ENCODE measurements at places on chromosomes 4 and X.

DNA sequence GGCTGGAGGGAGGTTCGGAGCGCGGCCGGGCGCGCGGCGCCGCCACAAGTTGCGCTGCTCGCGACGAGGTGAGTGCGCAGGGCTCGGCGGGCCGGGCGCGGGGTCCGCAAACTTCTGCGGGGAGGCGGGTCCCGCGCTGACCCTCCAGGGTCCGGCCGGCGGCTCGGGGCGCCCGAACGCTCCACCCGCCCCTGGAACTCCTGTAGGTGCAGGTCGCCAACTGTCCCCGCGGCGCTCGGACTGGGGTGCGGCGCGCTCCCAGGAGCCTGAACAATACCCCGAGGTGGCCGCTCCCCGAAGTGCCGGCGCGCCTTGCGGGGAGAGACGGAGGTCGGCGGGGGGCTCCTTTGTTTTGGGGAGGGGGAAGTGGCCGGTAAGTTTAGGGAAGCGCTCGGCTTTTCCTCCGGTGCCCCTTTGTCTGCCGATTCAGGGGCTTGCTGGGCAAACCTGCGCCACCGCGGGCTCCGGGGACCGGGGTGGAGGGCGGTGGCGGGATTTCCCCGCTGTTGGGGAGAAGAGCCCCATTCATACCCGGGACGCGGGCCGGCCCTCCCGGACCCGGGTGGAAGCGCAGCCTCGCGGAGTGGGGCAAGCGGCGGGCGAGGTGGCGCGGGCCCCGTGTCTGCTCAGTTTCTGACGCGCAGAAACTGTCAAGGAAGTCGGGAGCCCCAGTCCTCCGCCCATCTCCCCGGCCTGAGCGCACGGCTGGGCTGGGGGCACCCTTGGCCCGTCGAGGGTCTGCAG is 694 bp downstream of the TBL1X start:
- DNase-seq: no peak

GRCh38 chr4:72358483-72358882 is 210.5 kb downstream of the ADAMTS3 start:
- no peak for DNase-seq

DNA sequence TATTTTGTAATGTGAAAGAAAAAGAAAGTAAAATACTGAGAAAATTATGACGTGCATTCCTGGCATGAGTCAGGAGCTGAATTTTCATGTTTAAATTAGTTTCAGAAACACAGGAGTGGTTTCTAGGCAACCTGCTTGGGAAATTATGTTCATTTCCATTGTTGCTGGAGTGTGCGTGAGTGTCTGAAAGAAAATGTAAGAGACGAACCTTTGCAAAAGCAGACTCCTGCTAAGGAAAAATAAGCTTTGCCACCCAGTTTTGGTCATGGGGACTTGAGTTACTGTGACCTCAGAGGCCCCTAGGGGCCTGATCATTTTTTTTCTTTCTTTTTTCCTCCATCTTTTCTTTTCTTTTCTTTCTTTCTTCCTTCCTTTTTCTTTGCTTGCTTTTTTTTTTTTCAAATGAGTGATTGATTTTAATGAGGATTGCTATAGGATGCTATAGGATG is 18.8 kb upstream of the CHRNA9 start:
- DNase-seq: peak; percentile 91

GRCh38 chr4:77593101-77593500 is 12.5 kb upstream of the CXCL13 start:
- DNase-seq: no peak

DNA sequence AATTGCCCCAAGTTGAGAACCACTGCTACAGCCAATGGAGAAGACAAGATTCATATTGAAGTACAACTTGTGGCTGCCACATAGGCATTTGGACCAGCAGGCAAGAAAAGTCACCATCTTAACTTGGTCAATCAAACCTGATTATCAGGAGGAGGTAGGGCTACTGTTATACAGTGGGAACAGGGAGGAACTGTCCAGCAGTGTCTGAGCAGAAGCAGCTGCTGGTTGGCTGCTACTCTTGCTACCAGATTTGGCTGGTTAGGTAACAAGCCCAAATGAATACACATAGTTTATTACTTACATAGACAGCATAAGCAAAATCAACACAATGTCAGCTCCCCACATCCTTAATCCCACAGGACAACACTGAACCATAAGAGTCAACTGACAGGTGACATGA is 39.4 kb downstream of the ATP1B4 start:
- DNase-seq: no peak

GRCh38 chrX:21658746-21659145 is 616 bp upstream of the KLHL34 start:
- no peak for DNase-seq

- no peak for DNase-seq
These were observed 99.5 kb upstream of the KLHL13 start for GRCh38 chrX:118216087-118216486.

GRCh38 chr4:1973661-1974060 is 35.1 kb downstream of the NELFA start:
- no peak for DNase-seq

DNA sequence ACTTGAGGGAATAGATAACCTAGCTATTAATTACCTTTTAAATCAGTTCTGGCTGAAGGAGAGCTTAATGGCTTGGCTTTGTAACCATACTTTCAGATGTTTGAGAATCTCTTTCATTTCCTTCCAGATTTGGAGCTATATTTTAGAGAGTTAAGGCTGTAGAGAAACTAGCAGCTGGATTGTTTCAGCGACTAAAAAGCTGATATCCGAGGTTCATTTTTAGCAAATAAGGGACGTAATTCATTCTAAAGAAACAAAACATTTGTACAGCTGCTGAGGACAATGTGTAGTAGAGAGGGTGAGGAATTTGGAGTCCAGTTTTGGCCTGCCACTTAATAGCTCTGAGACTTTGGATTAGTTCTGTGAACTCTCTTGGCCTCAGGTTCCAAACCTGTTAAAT is 12.2 kb downstream of the OSTC start:
- DNase-seq: no peak

DNA sequence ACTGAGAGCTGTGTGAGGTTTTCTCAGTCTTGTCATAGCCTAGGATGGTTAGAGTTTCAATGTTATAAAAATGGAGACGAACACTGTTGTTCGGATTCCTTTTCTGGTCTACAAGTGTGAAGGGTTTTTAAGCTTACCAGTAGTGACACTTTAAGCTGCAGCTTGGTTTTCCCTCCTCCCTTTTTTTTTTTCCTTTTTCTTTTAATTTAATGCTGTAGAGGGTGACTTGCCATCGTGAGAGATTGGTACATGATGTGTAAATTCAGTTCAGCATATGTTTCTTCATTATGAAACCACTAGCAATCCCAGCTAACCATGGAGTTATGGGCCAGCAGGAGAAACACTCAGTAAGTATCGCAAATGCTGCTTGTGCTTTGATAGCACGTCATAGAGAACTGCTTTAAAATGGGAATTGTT is 165.0 kb downstream of the RAPGEF2 start:
- DNase-seq: no peak

GRCh38 chr4:21879187-21879586 is 69.4 kb downstream of the KCNIP4 start:
- no peak for DNase-seq

DNA sequence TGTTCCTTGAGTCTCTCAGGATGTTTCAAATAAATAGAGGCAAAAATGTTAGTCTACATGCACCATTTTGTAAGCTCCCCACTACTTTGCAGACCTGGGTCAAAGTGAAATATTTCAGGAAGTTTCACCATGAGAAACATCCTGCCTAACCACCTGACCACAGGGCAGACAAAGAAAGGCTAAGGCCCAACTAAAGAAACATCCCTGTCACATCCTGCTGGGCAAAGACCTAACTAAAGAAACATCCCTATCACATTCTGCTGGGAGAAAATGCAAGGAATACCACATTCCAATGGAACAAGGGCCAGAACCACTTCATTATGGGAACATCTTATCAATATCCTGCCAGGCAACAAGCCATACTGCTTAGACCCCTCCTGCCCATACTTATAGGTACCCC is 1303.4 kb downstream of the TECRL start:
- no peak for DNase-seq

DNA sequence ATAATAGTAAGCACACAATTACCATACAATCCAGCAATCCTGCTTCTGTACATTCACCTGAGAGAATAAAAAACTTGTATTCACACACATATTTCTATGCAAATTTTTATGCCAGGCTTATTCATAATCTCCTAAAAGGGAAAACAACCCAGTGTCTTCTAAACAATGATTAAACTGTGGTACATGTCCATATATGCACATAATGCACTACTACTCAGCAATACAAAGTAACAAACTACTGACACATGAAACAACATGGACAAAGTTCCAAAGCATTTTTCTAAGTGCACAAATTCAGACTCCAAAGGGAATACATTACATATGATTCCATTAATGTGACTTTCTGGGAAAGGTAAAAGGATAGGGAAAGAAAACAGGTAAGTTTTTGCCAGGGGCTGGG is 18.0 kb upstream of the FMR1 start:
- DNase-seq: no peak

GRCh38 chrX:63258144-63258543 is 93.0 kb downstream of the SPIN4 start:
- peak; percentile 16 for DNase-seq

DNA sequence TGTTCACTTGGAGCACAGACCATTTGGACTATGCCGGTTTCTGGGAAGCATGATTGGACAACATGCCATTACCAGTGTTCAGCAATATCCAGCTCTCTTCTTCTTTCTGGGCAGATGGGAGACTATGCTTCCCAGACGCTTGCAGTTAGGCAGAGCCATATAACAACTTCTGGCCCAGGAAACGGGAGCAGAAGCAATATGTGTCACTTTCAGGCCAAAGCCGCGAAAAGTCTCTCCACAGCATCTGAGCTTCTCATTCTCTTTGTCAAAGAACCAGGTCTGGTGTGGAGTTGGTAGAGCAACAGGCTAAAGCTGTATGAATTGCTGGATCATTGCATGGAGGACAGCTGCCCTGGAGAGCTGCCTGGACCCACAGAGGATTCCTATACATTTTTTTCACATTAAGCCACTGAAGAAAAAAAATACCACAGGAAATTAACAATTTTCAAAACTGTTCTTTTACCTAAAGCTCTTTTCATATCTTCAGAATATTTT is 131.4 kb upstream of the FRG1 start:
- no peak for DNase-seq

GRCh38 chrX:2502668-2503519 is 2.1 kb upstream of the DHRSX start:
- DNase-seq: peak; percentile 26

GRCh38 chr4:169485086-169485485 is 127.3 kb downstream of the NEK1 start:
- DNase-seq: no peak

GRCh38 chr4:55871299-55871800 is 17.9 kb downstream of the EXOC1 start:
- no peak for DNase-seq

- DNase-seq: no peak
These were observed 188.2 kb downstream of the GABRB1 start for GRCh38 chr4:47219586-47219985.

- no peak for DNase-seq
These were observed 110.2 kb downstream of the CPZ start for GRCh38 chr4:8702516-8703400.

GRCh38 chrX:153519569-153520286 is 2.3 kb downstream of the ATP2B3 start:
- no peak for DNase-seq

DNA sequence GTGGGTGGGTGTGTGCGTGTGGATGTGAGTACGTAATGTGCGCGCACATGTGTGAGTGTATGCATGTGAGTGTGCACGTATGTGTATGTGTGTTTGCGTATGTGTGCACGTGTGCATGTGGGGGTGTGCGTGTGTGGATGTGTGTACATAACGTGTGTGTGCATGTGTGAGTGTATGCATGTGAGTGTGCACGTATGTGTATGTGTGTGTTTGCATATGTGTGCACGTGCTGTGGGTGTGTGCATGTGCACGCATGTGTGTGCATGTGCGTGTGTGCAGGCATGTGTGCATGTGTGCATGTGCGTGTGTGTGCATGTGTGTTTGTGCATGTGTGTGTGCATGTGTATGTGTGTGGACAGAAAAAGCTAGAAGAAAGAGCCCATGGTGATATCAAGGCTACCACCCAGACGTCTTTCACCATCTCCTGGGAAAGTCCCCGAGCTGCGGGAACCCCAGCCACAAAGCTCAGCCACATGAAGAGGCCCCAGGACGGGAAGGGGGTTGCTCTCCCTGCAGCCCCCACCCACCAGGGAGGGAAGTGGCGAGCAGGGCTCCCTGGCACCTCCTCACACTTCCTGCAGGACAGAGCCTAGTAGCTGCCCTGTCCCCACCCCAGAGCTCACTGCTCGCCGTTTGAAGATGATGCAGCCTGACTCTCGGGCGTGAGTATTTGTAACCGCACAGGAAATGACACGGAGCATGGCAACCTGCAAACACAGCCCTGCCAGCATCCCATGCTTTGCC is 108.3 kb downstream of the DCTD start:
- no peak for DNase-seq

DNA sequence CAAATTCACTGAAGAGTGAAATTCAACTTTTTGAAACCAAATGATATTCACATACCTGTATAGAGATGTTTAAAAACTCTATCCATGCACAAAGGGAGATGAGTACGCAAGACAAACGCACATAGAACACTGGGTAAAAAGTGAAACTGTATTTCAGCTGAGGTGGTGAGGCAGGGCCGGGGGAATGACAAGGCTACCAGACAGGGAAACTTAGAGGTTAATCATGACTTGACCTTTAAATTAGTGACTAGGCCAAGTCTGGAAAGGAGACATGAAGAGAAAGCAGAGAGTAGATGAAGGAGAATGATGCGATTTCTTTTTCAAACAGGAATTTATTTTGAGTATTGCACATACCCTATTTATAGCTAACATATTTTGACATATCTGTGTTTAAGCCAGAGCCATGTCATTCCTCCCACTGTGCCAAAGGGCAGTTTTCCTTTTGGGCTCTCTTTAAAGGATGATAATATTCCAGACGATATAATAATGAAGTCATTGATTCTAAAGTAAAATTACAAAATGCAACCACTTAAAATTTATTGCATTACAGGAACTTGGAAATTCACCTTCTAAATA is 49.4 kb downstream of the ARHGEF6 start:
- no peak for DNase-seq

DNA sequence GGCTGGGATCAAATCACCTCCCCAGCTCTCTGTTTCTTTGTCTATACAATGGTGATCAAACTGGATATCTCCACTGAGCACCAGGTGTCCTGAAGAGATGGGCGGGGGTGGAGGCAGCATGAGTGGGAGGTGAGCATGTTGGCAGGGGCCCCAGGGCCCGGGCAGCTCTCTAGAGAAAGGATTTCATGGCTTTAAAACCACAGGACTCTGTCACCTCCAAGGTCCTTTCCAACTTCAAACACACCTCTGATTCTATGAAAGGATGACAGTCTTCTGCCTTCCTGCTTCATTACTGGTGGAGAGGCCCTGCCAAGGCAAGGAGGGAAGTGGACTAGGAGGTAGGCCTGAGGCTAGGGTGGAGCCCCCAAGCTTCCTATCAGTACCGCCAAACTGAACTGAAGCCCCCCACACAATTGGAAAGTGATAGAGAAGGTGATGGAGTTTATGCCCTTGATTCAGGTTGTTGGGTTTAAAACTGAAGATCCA is 38.6 kb downstream of the TRIM2 start:
- no peak for DNase-seq

DNA sequence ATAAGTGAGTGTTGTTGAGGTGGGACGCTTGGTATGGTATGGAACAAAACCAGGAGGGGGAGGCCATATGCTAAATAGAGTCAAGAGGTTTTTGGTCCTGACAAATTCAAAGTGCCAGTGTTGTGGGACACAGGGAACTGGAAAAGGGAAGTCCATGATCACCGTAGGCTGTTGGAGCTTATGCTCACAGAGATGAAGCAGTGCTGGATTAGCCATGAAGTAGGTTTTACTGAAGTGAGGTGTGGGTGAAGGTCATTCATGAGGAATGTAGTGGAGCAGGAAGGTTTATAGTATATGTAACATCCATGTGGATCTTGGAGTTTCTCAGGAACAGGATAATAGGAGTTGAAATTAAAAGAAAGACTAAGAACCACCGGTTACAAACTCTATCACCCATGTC is 256.1 kb upstream of the PITX2 start:
- DNase-seq: no peak

All from GM04503 (cell line).